ENCODE measurements at places on chromosomes 3 and 15.
A peak's percentile ranks its signal among the peaks of the same experiment; 100 is the strongest.

GRCh38 chr3:129593230-129593594 is 13.3 kb downstream of the PLXND1 start:
- no peak for DNase-seq

GRCh38 chr15:42931702-42932486 is 11.3 kb upstream of the TTBK2 start:
- no peak for DNase-seq

DNA sequence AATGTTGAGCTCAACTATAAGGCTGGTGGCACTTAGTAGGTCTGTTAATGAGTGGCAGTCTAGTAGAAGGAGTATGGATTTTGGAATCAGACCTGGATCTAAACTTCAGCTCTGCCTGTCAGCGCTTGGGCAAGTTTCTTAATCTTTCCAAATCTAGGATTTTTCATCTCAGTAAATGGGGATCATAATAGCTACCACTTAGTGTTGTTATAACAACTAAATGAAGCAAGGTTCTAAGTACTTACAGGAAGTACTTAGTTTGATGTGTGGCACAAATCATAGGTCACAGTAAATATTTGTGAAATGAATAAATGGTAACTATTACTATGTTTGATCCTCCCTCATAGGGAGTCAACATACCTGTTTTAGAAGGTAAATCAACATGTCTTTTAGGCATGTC is 31.4 kb downstream of the SLC49A4 start:
- DNase-seq, result no peak

GRCh38 chr15:31391687-31392671 is 65.3 kb downstream of the KLF13 start:
- DNase-seq, result peak; percentile 73

DNA sequence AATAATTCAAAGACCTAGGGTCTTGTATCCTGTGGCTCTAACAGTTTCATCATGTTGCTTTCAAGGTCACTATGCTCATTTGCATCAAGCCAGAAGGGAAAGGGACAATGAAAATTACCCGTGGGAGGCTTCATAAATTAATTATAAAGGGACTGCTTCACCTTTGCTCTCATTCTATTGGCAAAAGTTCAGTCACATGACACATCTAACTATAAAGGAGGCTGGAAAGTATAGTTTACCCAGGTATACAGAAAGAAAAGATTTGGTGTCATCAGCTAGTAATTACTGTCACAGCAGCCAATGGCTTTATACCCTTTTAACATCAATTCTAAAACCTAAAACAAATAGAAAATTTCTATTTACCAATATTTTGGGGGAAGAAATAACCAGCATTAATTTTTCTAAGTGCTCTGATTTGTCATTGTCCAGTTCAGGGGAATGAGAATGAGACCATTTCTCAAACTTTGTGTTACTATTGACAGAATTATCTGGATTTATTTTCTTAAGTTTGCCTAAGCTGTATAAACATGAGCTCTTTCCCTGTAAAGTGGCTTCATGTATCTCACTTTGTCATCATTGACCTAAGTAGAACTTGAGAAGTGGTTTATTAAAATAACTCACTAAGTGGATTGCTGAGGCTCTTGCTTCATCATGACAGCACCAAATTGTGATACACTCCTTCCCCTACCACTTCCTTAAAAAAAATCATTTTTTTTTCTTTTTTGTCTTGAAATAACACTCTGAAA is 257.7 kb upstream of the PEX5L start:
- DNase-seq, result no peak

DNA sequence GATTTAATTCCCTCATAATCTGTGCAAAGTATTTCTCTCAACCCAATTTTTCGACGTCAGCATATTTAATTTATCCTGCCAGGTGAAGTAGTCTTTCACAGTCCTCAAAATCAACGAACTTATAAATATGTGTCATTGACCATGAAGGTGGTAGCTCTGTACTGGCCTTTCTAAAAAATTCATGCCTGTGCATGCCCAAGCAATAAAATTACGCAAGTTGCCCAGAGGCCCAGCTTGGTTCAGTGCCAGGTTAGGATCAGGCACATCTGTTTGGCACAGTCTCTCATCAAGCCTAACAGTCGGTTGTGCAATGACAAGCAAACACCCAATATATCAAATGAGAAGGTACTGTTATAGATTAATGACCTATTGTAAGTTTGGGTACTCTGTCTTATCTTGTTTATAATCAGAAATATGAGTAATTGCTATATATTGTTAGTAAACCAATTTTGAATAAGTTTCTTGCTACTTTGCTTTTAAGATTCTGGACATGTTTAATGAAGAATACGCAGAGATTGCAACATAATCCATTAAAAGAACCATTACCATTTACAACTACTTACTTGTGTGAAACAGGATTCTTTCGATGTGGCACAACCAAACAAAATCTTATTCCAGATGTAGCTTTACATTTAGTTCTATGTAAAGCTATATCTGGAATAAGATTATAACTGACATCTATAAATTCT is 159.0 kb upstream of the IL12A start:
- DNase-seq, result no peak

GRCh38 chr3:112818289-112818688 is 28.4 kb downstream of the CD200R1L start:
- no peak for DNase-seq

DNA sequence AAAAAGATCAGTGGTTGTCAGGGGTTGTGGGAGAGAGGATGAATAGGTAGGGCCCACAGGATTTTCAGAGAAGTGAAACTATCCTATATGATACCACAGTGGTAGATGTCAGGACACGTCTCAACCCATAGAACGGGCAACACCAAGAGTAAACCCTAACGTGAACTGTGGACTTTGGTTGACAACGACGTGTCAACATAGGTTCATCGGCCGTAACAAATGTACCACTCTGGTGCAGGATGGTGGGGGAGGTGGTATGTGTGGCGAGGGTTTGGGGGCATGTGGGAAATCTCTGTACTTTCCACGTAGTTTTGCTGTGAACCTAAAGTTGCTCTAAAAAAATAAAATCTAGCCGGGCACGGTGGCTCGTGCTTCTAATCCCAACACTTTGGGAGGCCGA is 13.0 kb upstream of the PIGZ start:
- DNase-seq, result no peak

DNA sequence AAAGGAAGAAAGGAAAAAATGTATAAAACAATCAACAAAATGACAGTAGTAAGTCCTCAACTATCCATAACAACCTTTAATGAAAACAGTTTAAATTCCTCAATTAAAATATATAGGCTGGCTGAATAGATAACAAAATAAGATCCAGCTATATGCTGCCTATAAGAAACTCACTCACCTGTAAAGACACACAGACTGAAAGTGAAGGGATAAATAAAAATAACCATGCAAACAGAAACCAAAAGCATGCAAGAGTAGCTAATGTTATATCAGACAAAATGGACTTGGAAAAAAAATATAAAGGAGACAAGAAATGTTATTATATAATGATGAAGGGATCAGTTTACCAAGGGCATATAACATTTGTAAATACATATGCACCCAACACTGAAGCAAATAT is 51.2 kb downstream of the AP4E1 start:
- no peak for DNase-seq

- no peak for DNase-seq
Observed at GRCh38 chr3:1330107-1330506, 237.3 kb downstream of the CNTN6 start.

DNA sequence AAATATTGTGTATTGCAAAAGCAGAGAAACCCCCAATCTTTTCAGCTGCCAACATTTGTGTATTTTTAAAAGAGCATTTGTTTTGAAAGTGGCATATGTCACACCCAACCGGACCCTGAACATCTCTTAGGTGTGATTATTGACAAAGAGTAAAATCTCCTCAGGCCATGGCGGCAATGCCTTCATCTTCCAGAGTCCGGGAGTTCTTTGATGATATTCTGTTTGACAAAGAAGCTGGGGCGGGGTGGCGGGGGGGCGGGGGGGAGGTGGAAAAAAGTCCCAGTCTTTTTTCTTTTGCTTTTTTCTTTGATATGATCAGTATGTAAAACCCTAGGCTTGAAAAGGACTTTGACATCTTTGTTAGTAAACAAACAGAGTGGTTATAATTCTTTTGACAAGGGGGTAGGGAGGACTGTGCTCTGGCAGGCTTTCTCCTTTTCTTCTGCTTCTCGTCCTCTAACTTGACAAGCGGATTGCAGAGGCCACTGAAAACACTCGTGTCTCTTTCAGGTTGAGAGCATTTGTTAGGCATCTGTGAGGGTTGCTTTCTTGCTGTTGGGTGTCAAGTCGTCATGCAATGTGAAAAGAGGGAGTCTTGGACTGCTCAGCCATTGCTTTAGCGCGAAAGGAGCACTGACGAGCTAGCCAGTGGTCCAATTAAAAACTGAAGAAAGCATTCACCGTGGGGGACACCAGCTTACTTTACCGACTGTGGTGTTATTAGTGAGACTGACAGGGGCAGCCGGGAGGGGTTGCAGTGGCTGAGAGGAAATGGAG is 243.2 kb downstream of the NSUN3 start:
- DNase-seq, result no peak

DNA sequence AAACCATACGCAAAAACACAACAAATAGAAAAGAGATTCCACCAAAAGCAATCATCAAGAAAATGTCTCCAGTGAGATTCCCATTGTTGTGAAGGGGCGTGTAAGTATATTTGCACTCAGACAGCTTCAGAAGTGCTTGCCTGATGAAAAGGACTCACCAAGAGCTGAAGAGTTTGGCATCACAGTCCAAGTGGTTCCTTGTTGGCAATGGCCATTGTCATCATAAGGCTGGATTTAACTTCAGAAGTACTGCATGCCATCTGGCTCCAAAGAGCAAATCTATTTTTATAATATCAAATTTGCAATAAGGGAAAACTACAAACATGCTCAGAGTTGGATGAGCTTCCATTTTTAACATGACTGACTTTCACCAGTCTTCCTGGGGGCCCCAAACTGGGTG is 505.3 kb upstream of the NR2F2 start:
- no peak for DNase-seq

GRCh38 chr3:69082805-69083204 is 1.9 kb upstream of the ARL6IP5 start:
- DNase-seq, result peak; percentile 42

- no peak for DNase-seq
Observed at GRCh38 chr15:48191574-48192225, at the start of gene CTXN2. Gene CTXN2 (plus strand): TSS chr15:48191665. CDS start chr15:48201301, 9,636 bp downstream.

GRCh38 chr15:86690566-86690965 is 610.9 kb downstream of the AGBL1 start:
- no peak for DNase-seq

DNA sequence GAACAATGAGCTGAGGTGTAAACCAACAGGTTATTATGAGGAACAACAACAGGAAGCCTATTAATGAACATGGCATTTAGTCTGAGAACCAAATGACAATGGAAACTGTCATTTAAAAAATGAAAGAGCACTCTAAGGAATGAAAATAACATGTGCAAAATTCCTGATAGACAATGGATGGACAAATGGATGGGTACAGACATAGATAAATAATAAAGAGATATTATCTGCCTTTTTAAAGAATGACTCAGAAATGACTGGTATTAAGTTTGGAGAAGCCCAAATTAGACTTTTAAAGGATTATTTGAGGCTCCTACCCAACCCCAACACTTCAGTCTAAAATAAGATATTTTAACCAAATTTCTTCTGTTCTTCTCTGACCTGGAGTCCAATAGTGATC is 650.5 kb upstream of the ZNF385D start:
- no peak for DNase-seq

DNA sequence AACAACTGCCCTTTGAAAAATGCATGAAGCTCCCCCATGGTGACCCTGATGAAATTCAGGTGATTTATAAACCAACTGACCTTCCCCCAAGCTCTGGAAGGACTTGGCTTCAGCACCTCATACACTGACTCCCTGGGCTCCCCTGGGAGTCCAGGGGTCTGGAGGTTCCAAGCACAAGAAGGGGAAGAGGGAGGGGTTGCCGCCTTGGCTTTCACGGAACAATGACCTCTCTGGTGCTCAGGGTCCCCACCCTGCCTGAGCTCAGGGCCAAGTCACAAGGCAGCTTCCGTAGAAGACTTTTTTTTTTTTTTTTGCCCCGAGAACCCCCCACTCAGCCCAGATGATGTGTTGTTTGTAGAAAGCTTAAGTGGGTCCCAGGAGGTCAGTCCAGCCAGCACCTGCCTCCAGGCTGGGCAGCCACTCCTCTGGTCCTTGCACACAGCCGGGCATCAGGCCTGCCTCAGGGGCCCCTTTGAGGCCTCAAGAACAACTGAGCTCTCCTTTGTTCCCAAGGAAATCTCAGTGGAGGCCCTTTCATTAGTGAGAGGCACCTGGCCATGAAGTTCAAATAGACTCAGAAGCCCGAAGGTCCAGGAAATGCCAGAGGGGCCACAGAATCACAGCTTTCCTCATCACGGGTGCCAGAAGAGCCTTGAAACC is 14.0 kb upstream of the ALAS1 start:
- DNase-seq, result no peak

- no peak for DNase-seq
Observed at GRCh38 chr3:25566358-25566920, 98.3 kb downstream of the TOP2B start.

- no peak for DNase-seq
Observed at GRCh38 chr15:50227076-50227475, 38.5 kb downstream of the HDC start.

- no peak for DNase-seq
Observed at GRCh38 chr3:68055215-68055614, 400.8 kb upstream of the SUCLG2 start.

DNA sequence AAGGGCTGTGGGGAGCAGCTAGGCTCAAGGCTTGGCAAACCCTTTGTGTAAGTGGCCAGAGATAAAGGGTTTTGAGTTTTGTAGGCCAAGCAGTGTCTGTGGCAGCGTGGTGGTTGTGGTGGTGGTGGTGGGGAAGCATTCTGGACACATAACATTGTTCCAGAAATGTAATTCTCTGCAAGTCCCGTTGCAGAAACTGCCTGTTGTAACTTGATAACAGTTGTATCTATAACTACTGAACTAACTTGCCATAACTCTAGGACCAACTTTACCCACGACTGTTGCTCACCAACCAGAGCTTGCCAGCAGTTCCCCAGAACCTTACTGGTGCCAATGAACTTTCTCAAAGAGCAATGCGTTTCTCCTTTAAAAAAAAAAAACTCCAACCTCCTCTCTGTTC is 18.1 kb upstream of the TMEM40 start:
- DNase-seq, result no peak

GRCh38 chr3:45321607-45322391 is 66.6 kb upstream of the LARS2 start:
- no peak for DNase-seq

- DNase-seq, result no peak
Observed at GRCh38 chr3:48194446-48195071, 6.3 kb upstream of the CDC25A start.

DNA sequence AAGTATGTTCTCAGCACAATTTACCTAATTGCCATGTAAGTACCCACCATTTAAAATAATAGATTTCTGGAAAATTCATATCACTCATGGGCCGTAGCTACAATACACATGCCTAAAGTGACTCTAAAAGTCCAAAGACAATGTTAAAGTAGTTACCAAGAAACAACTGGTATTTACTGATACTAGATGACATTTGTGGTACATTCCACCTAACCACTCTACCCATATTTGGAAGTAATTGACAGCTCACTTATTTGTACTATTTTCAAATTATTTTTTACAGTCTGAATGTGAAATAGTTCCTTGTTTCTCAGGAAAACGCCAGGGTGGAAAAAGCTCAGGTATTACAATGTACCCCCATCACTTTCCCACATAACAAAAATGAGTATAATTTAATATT is 573.0 kb downstream of the MECOM start:
- DNase-seq, result no peak

- DNase-seq, result no peak
Observed at GRCh38 chr3:38488949-38489348, 7.2 kb upstream of the EXOG start.
